Stimulated activated naive CD8-positive, alpha-beta T cell treated with anti-CD3 and anti-CD28 coated beads, Interleukin-15, amount 100 ng/mL, for 72 hours (primary cell): ENCODE measurements at places on chromosomes 3 and 15.

DNA sequence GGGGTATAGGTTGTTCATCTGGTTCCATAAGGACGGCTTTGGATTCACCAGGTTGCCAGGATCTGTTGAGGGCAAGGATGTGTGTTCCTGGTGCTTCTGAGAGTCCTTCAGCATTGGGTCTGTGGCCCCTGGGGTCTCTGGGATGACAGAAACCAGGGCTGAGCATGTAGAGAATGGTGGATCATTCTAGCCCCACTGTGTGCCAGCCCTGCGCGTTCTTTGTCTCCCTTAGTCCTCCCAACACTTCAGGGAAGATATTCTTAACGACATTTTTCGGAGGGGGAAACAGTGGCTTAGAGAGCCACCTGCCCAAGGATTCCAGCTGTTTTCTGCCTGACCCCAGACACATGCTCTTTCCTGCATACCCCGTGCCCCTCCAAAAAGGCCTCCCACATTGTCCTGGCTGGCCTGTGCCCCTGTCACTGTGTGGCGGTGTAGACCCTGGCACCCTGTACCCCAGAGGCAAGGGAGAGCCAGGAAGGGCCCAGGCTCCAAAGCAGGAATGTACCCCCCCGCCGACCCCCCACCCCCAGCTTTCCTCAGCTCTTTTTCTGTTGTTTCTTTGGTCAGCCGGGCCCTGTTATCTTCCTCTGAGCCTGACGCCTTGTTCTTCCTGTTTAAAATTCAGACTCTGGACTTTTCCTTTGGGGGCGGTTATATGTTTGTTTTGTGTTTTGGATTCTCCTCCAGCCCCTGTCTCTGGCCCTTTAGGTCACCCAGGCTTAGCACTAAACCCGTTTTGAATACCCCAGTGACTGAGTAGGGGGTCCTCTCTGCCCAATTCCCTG is 57.8 kb upstream of the SMAD6 start:
- no peak for DNase-seq

GRCh38 chr3:165206454-165207266 is 10.5 kb upstream of the SLITRK3 start:
- DNase-seq: peak; percentile 16

DNA sequence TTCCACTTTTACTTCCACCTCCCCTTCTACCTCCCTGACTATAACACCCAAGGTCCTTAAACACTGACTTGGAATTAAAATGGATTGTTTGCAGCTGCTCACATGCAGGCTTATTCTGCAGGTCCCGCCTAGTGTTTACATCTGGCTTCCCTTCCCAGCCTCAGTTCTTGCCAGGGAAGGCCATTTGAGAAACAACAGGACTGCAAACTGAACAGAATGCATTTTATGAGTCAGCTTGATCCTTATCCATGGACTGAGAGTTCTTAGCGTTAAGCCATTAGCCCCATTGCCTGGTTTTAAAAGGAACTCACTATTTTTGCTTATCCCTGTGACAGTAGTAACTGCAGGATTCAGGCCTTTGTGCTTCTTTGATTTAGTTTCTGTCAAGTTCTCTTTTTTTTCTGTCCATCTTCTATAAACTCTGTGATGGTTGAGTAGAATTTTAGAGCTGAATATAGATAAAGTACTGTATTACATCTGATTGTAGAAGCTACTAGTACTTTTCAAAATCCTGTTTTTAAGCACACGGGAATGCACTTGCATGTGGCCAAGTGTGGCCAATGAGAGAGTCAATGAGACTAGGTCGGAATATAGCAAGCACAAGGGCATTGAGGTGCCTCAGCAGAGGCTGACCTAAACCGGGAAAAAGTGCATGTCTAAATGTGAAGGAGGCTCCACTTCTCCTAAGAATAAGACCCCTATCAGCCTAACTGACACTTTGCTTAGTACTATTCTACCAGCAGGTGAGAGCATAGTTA is 106.4 kb downstream of the TUSC7 start:
- DNase-seq: no peak

GRCh38 chr3:122405015-122405414 is 10.8 kb downstream of the WDR5B start:
- no peak for DNase-seq

DNA sequence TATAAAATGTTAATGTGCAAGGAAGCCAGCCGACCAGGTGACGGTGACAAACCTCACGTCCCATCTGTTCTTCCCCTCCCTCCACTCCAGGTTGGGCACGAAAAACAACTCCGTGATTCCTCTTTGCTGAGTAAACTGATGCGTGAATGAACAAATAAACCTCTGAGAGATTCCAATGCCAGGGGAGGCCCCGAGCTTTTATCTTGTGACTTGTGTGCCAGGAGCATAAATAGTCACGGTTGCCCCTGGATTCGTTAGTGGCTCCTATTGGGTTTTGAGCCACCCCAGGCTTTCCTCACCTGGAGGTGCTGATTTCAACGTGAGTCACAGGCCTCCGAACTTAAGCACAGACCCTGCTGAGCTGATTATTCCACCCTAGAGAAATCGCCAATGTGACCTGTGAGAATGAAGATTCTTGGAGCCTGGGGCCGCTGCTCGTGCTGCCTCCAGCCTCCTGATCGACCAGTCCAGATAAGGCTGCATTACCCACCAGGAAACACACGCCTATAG is 119.2 kb downstream of the SHQ1 start:
- no peak for DNase-seq

DNA sequence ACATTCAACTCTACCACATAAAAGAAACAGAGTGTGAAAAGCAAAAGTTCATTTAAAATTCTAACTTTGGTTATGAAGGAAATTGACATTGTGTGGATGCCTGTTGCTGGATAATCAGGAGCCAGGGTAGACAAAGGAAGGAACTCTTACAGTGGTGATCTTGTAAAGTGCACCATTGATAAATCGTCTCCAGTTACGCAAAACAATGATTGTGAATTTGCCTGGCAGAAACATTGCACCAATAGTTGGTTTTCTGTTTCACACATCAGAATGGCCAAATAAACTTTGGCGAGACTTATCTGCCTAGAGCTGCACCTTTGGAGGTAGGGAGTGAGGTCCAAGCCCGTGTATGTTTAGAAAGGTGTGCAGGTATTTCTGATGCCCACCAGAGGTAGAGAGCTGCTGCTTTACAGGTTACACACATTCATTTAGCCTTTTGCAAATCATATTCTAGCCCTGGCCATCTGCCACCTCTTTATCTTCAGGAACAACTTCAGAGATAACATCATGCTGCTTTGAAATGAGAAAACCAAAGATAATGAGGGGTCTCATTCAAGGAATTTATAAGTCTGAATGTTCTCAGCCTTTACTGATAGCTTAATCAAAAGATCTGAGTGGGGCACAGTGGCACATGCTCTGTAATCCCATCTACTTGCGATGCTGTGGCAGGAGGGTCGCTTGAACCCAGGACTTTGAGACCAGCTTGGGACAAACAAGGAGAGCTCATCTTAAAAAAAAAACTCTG is 47.4 kb upstream of the P3H2 start:
- no peak for DNase-seq

DNA sequence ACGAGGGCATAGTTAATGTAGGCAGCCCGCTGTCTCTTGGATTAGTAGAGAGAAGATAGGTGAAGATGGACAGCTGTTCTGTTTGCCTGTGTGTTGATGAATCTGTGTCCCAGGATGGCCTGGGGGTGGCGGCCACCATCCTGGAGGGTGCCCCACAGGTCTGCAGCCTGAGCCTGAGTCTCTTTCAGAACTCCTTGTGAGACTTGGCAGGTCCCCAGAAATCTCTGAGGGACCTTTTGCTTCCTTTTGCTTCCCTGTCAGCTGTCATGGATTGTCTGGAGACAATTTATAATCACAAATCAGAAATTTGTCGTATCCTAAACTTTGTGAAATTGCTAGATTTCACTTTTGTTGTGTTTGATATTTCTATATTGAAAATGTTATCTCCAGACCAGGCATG is 17.4 kb downstream of the FAN1 start:
- DNase-seq: no peak

DNA sequence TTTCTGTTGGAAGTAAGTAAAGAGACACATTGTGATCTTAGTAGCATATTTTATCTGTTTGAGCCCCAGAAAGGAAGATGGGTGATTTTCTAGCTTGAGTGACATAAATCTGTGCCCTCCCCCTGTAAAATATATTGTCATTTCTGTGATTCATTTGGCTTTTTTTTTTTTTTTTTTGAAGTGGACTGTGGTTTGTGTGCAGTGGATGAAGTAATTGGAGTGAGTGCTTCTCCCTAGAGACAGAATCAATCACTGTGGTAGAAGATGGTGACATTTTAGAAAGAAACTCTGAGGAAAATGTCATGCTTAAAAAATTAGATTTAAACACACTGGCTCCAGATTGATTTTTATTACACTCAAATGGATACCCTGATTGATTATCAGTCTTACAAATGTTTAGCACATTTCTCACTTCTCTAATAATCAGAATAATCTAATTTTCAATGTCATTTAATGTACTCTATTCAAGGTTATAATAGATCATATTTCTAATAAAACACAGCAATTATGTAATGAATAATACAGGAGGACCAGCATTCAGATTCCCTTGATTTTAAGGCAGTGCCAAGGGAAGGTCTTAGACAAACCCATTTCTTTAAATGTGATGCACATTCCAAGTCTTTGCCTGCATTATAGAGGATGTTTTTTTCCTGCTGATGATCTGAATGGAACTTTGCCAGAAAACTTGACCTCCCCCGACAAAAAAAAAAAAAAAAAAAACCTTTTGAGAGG is 116.6 kb downstream of the TOP2B start:
- no peak for DNase-seq

DNA sequence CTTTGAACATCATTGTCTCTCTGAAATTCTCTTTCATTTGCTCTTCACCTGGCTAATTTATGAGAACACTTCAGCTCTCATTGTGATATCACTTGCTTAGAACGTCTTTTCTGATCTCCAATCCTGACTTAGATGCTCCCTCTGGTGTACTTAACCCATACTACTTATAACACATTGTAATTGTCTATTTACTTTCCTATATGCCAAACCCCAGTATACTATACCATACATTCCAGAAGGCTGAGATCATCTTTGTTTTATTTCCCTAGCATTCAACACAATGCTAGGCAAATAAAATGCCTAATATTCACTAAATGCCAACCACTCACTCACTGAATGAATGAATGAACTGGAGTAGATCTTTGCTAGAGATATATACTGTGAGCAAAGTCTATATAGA is 27.0 kb upstream of the PEX5L start:
- no peak for DNase-seq

DNA sequence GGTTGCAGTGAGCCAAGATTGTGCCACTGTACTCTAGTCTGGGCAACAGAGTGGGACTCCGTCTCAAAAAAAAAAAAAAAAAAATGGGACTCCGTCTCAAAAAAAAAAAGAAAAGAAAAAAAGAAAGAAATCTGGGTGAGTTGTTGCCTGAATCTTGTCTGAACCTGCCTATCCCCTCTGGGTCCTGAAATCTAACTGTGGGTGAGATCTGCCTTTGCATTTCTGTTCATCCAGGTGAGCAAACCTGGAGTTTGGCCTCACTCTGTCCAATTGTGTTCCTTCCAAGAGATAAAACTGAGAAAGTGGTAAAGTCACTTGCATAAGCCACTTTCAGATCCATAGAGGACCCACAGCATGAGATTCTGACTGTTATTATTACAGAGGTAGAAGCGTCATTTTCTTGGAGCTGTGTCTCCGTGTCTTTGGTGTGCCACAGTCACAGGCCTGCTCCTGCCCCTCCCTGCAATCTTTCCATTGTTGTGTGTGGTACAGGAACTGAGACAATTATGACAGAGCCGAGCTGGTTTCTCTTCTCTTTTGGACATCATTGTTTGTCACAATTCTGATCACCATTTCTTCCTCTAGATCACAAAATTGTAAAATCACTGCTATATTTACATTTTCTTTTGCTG is 235.9 kb downstream of the LPP start:
- peak; percentile 78 for DNase-seq

- DNase-seq: no peak
Observed at GRCh38 chr15:31605467-31605931, 278.9 kb downstream of the KLF13 start.

GRCh38 chr15:66211670-66212562 is 41.6 kb downstream of the MEGF11 start:
- DNase-seq: no peak

- DNase-seq: no peak
Observed at GRCh38 chr15:40028853-40029252, 10.1 kb downstream of the SRP14 start.
